ENCODE measurements at places on chromosomes 6 and 20.
A peak's percentile ranks its signal among the peaks of the same experiment; 100 is the strongest.

- DNase-seq: no peak
These were observed 188.7 kb upstream of the FBXL4 start for GRCh38 chr6:99136488-99136887.

DNA sequence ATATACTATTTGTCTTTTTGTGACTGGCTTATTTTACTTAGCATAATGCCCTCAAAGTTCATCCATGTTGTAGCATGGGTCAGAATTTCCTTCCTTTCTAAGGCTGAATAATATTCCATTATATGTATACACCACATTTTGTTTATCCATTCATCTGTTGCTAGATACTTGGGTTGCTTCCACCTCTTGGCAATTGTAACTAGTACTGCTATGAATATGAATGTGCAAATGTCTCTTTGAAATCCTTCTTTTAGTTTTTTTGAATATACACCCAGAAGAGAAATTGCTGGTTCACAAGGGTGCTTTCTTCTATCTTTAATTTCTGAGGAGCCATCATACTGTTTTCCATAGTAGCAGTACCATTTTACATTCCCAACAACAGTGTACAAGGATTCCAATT is 21.3 kb upstream of the MAP7 start:
- no peak for DNase-seq

GRCh38 chr20:51591871-51592270 is 49.4 kb upstream of the NFATC2 start:
- DNase-seq: no peak

DNA sequence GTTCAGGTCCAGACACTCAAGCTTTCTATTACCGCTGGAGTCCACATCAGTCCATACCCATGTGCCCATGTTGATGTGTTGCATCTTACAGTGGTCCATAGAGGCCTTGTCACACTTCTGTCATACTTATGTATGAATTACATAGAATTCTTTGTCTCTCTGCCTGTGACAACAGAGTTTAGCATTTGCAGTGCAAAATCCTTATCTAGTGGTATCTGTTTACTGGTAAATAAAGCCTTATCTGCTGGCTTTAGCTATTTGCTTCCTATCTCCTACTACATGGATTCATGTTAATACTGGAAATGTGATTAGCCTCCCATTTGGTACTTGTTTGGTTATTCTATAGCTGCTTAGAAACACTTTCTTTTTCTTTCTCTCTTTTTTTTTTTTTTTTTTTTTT is 49.8 kb downstream of the TFAP2B start:
- no peak for DNase-seq

GRCh38 chr6:169784821-169785340 is 33.5 kb downstream of the ERMARD start:
- DNase-seq: peak; percentile 23

DNA sequence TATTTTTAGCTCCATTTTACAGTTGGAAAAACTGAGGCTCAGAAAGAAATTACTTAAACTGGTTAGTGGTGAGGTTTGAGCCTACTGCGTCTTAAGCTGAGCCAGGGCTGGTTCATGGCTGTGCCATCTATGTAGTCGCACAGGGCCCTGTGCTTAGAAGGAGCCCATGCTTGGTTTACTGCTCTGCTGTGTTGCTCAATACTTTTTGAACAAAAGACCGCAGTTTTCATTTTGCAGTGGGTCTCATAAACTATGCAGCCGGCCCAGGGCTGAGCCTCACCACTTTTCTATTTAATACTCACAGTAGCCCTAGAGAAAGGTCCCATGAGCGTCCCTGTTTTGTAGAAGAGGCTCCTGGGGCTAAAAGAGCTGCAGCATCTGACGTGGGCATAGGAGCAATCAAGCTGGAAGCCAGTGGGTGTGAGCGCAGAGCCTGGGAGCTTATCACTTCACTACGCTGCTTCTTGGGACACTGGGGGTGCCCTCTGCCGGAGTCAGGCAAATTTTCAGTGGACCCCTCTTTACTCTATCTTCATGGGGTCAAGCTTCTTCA is 501 bp downstream of the SIRPB2 start:
- DNase-seq: no peak

GRCh38 chr6:52231406-52232127 is 12.7 kb downstream of the IL17F start:
- no peak for DNase-seq

- no peak for DNase-seq
These were observed 13.1 kb downstream of the RAB23 start for GRCh38 chr6:57209030-57209429.

DNA sequence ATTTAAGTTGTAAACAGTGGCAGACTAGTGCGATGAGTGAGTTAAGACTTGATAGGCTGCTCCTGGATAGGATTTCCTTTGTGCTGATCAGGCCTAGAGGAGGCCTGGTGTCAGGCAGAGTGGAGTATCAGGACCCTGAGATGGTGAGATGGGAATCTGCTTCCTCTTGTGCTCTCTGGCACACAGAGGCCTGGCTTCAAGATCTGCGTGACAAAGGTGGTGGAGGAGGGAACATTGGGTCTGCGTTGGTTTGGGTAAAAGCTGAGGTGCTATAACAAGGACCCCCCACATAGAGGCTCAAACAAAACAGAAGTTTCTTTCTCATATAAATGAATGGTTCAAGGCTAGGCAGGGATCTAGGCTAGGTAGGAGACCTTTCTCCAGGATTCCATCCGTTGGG is 20.3 kb downstream of the SCAND1 start:
- DNase-seq: no peak

- no peak for DNase-seq
These were observed 4.7 kb downstream of the LINC00237 start for GRCh38 chr20:21101453-21101931.

DNA sequence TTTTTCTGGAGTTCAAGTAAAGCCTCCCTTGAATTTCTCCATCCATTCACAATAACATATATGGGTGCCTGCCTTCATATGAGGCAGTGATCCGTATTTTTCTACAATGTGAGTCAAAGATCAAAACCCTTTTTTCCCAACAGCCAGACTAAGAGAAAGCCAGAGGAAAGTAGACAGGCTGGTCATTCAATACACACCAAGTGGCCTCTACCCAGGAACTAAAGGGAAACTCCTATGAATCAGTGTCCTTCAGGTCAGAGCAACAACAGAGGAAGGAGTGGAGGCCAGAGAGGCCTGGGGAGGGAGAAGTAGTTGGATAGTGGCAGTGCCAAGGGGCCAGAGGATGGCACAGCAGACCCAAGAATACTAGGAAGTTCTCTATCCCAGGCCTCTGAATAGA is 23.8 kb downstream of the SIM1 start:
- DNase-seq: no peak

GRCh38 chr20:62118113-62119043 is 3.9 kb upstream of the LSM14B start:
- DNase-seq: no peak

DNA sequence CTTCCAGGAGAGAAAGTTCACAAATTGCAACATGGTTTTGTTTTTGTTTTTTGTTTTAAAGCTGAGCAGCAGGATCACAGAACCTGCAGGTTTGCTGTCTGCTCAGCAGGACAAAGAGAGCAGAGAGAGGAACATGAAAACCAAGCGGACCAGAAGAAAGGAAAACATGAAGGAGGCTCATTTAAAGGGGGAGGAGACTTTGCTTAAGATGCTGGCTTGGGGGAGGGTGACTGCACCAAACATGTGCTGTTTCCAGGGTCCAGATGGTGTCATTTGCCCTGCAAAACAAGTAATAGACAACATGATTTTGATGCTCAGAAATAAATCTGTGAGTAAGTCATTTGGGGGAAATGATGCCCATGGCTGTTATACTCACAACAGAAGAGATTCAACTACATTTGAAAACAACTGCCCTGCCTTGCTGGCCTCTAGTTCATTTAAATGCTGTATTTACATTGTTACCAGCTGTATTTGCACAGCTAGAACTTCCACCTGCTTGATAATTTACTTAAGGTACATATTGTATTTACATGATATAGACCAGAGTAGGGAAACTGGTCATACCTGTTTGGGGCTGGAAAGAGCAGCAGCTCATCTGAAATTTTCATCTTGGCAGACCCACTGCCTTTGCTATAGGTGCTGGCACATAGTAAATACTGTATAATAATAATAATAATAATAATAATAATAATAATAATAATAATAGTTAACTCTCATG is 32.2 kb upstream of the CHD6 start:
- no peak for DNase-seq

DNA sequence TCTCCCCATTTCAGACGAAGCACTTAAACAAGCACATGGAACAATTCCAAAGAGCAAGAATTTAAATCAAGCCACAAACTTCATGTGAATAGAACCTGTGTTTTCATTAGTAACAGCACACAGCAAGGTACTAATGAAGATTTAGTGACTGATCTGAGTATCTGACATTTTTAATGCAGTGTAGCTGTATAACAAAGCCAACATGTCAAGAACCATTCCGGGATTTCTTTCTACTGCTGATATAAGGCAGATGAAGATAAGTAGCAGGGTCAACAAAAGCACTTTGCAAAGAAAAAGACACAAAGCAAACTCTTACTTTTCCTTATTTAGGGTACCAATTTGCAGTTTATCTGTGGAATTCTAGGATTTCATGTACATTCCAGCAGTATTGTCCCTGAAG is 11.3 kb downstream of the SLC17A5 start:
- no peak for DNase-seq

DNA sequence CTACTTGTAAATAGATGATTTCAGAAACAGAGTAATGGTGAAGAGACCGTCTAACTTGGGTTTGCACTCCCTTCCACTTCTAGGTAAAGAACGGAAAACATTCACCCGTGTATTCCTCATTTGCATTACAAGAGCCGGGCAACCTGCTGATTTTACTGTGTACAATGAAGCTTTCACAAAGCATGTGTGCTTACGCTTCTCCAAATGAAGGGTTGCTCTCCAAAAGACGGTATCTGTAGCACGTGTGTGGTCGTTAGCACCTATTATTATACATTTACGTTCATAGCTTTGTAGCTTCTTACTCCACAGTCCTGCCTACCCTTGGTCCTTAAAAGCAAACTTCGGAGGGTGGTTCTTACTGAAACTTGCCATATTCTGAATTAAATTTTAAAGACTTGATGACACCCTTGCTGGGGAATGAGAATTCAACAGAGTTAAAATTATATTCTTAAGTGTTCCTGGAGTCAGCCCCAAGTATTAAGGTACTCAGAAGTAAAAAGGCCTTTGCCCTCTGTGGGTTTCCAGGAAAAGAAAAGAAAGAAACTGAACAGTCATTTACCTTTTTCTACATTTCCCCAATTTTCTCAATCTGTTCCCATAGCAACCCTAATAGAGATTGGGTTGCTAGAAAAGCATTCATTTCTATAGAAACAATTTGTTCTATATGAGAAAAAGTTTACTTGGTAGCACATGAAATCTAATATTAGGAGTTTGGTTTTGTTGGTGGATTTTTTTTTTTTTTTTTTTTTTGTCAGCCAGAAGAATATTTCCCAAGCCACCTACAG is 61.9 kb upstream of the KCNG1 start:
- DNase-seq: no peak

GRCh38 chr20:4916971-4917881 is 84.1 kb downstream of the SLC23A2 start:
- DNase-seq: no peak

- DNase-seq: no peak
These were observed 144.0 kb upstream of the TBX18 start for GRCh38 chr6:84908304-84908904.

DNA sequence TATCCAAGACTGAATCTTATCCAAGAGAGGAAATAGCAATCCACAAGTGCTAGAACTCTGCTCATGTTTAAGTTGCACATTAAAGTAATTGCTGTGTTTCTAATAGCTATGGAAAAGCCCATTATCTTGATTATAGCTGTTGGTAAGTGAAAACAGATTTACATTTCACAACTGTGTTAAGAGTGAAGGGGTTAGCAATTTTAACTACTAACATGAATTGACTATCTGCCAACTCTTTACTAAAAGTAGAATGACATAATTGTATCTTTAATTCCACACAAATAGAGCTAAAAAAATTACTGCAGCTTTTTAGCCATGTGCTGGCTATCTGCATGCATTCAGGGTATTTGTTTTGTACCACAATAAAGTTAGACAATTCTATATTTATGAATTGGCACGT is 277.9 kb upstream of the IRAK1BP1 start:
- no peak for DNase-seq

DNA sequence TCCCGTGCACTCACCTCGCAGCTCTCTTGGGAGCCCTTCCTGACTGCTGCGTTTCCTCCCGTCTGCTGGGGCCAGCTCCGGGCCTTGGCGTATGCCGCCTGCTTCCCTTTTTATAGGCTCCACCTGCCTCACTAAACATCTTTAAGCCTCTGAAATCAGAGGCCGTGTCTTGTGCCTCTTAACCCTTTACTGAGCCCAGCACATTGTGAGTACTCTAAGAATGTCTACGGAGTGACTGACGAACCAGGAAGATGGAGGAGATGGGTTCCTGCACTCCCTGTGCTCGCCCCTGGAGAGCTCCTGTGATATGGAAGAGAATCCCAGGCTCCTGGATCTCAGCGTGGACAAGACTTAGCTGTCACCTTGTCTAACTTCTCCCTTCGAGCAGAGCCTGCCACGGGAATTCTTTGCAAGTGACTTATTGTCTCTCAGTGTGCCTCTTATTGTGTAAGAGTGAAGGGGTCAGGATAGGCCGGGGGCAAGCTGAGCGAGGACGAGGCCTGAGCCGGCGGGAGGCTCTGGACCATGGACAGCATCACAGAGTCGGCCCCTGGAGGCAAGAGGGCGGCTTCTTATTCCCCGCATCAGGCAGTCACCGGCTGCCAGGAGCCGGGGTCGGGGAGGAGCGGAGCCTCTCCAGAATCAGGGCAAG is 70.9 kb upstream of the CCDC167 start:
- DNase-seq: no peak

GRCh38 chr6:31498748-31499147 is 803 bp downstream of the MICB start:
- no peak for DNase-seq

DNA sequence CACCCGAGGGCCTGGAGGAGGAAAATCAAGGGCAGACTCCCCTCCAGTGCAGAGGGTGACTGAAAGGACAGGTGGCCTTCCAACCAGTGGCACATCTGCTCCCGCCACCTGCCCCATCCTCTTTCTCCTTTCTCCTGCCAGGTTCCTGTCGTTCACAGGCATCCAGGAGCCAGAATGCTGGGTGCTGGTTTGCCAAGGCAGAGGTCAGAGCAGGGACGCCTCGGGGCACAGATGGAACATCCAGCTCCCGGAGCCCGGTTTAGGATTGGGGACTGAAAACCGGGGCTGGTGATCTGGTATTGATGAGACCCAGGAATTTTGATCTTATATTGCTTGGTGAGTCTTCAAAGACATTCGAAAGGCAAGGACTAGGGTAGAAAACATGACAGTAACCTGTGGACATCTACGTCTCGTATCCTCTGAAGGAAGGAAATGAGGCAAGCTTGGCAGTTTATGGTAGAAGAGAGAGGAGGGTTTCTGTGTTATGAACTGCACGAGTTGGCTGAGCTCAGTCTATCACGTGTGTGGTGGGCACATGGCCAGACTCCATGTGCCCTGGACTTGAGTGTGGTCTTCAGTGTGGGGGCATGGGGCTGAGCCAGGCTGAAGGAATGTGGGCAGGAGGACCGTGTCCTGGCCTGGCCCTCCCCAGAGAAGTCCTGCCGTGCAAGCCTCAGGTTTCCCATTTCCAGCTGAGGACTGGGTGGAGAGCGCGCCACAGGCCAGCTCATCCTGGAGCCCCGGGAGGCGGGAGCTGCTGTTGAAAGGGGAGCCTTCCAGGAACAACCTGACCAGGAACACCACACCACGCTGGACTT is 74.2 kb downstream of the IRF4 start:
- no peak for DNase-seq
